AML-193 (cell line): ENCODE measurements at places on chromosomes 12 and 14.

- no peak for DNase-seq
These were observed 16.4 kb upstream of the TAS2R30 start for GRCh38 chr12:11150832-11151231.

- no peak for DNase-seq
These were observed 2.9 kb upstream of the MSRB3 start for GRCh38 chr12:65275627-65276026.

DNA sequence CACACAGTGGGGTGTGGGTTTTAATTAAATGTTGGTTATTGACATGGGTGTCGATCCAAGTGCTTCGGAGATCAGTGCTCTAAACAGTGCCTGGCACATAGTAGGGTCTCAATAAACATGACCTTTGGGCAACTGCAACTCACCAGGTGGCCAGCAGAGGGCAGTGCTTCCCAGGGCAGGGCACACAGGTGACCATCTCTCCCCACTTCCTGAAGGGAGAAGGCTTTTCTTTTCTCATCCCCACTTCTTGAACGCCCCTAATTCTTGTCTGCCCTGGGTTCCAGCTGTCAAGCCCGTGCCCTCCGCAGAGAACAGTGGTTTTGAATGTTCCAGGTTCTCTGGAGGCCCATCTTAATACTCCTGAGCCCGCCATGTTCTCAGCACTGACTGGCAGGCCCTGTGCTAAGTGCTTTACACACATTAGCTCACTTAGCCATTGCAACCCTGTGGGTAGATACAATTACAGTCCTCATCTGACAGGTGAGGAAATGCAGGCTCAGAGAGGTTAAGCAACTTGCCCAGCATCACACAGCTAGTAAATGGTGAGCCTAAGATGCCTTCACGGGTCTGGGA, 16.3 kb downstream of the RAPGEF3 start:
- peak; percentile 17 for DNase-seq

GRCh38 chr12:5432011-5432400, at the start of gene NTF3:
Gene NTF3 (plus strand): TSS chr12:5432108. CDS start chr12:5432325, 217 bp downstream.
- DNase-seq, result no peak

- no peak for DNase-seq
These were observed 27.0 kb downstream of the P2RX7 start for GRCh38 chr12:121159467-121160307.

GRCh38 chr12:89863968-89864367, 155.3 kb upstream of the ATP2B1 start:
- DNase-seq, result peak; percentile 54

DNA sequence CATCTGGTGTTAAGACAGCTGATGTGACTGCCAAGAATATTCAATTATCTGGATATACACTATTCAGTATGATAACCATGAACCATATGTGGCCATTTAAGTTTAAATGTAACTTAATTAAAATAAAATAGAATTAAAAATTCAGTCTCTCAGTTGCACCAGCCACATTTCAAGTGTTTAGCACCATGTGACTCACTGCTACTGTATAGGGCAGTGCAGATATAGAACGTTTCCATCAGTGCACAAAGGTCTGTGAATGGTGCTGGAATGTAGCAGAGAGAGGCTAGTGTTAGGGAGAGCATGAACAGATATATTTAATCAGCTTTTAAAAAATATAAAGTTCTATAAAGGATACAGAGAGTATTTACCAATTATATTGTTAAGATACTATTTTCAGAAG, 28.7 kb downstream of the ARID4A start:
- no peak for DNase-seq

DNA sequence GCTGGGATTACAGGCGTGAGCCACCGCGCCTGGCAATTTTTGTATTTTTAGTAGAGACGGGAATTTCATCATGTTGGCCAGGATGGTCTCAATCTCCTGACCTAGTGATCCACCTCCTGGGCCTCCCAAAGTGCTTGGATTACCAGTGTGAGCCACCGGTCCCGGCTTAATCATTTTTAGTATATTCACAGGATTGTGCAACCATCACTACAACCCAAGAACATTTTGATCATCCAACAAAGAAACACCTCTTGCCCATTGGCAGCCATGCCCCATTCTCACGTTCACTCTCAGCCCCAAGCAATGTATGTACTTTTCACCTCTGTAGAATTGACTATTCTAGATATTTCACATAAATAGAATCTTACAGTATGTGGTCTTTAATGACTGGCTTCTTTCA, 19.9 kb downstream of the SP1 start:
- DNase-seq, result no peak

DNA sequence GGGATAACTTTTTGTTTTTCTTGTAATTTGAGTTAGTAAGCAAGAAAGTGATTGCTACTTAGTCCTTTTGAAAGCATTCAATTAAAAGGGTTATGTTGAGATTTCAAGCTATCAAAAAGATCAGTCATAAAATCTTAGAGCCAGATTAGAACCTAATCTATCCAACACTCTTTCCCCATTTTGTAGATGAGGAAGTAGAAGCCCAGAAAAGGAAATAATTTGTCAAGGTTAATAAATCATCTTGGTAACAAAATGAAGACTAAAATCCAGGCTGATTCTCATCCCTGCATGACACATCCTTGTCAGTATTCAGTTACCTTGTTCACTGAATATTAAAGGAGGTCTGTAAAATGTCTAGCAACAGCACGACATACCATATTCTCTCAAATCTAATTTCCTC, 26.5 kb downstream of the PPP1R13B start:
- no peak for DNase-seq

- DNase-seq, result no peak
These were observed 126.1 kb upstream of the MAX start for GRCh38 chr14:65228436-65228835.

- no peak for DNase-seq
These were observed 20.2 kb downstream of the VPS37B start for GRCh38 chr12:122875590-122876220.

GRCh38 chr12:30501718-30502117, 194.0 kb downstream of the IPO8 start:
- DNase-seq, result no peak

DNA sequence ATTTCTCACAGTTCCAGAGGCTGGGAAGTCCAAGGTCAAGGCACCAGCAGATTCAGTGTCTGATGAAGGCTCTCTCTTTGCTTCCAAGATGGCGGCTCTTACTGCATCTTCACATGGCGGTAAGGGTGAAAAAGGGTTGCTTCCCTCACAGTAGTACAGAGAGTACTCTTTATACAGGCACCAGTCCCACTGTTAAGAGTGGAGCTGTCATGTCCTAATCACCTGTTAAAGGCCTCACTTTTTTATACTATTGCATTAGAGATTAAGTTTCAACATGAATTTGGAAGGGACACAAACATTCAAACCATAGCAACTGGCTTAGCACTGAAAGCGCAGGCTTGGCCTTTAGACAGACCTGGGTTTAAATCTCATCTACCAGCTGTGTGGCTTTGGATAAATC, 50.0 kb upstream of the TCL1A start:
- DNase-seq, result no peak

- DNase-seq, result no peak
These were observed 58.4 kb downstream of the CCDC91 start for GRCh38 chr12:28248555-28249145.

DNA sequence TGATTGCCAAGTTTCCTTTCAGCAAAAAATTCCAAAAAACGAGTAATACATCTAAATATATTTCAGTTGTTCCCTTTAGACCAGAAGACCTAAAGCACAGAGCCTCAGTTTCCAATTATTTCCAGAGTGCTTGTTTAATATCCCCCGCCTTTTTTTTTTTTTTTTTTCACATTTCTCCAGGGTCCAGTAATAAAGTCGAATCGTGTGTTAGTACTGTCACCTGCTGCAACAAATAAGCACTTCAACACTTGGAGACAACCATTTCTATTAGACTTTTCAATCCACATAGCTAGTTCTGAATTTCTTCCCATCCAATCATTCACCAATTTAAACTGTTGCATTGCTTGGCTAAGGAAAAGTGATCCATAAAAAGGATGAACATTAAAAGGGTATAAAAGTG, 13.6 kb downstream of the PDE6H start:
- no peak for DNase-seq
